ENCODE measurements at places on chromosomes 2 and 18.

- DNase-seq = no peak
Observed at GRCh38 chr2:46000660-46001059, 296.5 kb upstream of the EPAS1 start.

GRCh38 chr18:36711813-36712444, 116.9 kb downstream of the TPGS2 start:
- no peak for DNase-seq

GRCh38 chr2:3283206-3283605, 94.4 kb downstream of the EIPR1 start:
- DNase-seq = no peak

GRCh38 chr2:208939852-208940251, 484.0 kb upstream of the MAP2 start:
- no peak for DNase-seq

GRCh38 chr18:46398625-46399024, 258.4 kb downstream of the LOXHD1 start:
- no peak for DNase-seq

- no peak for DNase-seq
Observed at GRCh38 chr2:120938045-120938771, 202.5 kb downstream of the GLI2 start.

- no peak for DNase-seq
Observed at GRCh38 chr18:3251249-3251962, 3.8 kb downstream of the MYL12A start.

DNA sequence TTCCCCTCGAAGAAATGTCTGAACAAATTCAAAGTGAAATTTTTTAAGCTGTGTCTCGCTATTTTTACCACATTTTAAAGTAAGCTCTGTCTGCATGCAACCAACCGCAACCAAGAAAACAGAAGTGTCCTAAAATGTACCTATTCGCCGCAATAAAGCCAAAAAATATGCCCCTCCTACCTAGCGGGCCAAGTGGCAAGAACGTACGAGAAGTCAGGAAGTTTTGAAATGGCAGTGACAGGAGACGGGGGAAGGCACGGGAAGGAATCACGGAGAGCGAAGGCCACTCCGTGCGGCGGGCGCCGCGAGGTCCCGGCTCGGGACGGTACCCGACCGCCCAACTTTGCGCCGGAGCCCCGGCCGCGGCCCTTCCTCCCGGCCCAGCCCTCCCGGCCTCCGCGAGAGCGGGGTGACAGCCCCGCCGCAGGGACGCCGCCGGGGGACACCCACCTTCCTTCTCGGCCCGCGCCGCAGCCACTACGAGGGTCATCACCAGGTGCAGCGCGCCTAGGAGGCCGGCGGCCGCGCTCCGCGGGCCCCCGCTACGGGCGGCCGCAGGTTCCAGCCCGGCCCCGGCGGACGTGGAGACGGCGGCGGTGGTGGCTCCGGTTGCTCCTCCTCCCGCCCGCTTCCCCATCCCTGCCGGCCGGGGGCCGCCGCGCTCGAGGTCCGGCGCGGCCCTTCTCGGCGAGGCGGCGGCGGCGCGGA, 568 bp downstream of the TMEM131 start:
- DNase-seq = peak; percentile 83

GRCh38 chr2:215718436-215718835, 282.6 kb upstream of the FN1 start:
- DNase-seq = no peak

DNA sequence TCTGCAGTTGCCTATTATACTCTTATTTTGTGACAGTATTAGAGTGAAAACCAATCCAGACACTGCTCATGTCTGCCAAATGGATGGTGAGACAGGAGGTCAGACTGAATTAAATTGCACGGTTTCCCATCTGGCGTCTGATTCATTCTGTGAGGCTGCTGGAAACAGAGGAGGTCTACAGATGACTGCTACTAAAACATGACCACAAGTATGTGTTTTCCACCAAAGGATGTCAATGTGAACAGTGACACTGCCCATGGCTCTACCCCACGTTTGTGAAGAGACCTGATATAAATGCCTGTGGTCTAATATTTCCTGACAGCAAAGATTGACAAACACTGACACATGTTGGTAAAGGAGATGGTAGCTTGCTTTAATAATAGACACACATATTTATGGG, 104.3 kb upstream of the ST6GAL2 start:
- DNase-seq = no peak

DNA sequence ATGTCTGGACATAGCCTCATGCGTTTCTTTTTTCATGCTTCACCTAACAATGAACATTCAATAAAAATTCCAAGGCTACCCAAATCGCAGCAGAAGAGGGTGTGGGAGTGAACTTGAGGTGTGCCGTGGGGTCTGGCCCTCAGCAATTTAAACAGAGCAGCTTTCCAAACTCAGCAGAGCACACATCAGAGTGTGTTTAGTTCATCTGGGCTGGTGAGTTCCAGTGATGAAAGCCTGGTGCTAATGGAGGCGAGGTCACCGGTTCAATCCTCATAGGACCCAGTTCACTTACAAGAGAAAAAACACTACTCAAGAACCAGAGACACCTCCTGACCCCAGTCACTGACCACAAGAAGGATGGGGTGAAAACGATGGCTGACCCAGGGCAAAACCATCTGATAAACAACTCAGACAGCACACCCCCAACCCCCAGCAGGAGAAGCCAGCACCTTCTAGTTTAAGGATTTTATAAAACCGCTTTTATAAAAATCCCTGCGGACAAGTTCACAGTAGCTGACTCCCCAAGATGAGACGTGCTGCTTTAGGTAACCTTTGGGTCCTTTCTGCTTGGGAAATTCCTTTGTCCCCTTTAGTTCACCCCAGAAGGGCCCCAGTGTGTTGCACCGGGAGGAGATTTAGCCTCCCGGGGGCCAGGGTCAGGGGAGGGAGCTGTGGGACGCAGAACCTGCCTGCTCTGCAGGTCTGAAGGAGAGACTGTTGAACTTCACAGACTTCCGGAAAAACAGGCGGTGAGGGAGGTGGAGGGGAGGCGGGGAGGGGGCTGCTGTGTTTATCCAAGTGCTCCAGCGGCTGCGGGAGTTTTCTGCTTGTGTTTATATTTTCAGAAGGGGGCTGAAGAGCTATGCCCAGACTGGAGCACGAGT, 152.7 kb upstream of the SOX11 start:
- DNase-seq = no peak

DNA sequence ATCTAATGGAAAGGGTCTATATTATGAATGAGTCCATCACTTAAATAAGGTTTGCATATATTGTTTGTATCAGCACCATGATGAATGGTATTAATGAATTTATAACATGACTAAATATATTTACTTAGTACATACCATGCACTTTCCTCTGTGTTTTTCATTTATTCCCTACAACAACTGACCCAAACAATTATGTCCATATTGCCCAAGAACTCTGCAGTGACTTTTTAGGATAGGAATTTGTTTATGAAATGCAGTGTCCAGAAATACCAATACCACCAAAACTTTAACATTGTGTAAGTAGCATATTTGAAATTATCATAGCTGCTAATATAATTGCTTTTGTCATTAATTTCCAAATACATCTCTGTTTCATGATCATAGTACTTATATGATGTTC, 119.7 kb downstream of the WDR7 start:
- no peak for DNase-seq

- DNase-seq = no peak
Observed at GRCh38 chr2:12217175-12217574, 470.7 kb downstream of the LPIN1 start.

- no peak for DNase-seq
Observed at GRCh38 chr2:189467593-189467992, 26.3 kb downstream of the WDR75 start.

DNA sequence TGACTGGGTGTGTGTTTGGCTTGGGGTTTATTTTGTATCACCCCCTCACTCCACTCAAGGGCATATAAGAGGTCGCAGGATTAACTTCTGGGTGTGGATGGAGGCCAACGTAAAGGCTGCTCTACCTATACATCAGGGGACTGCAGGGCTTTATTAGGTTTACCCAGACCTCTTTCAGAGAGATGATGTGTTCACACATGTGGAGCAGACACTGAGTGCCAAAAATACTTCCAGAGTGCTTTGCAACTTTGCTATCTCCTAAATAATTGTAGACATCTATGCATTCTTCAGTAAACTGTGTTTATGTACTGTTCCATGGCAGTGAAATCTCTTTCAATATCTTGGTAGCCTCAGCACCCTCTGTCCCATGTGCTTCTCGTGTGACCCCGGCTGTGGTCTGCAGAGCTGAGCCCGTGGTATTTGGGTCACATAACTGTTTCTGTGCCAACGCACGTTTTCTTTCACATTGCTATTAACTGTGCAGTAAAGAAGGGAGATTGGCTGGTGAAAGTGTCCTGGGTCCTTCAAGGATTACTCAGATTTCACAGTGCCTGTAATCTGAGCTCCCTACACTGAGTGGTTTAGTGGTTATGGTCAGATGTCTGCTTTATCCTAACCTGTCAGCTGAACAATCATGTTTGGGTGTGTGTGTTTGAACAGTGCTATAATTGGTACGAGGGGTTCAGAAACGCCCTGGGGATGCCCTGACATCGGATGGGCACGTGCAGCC, 208.1 kb downstream of the VAPA start:
- no peak for DNase-seq

DNA sequence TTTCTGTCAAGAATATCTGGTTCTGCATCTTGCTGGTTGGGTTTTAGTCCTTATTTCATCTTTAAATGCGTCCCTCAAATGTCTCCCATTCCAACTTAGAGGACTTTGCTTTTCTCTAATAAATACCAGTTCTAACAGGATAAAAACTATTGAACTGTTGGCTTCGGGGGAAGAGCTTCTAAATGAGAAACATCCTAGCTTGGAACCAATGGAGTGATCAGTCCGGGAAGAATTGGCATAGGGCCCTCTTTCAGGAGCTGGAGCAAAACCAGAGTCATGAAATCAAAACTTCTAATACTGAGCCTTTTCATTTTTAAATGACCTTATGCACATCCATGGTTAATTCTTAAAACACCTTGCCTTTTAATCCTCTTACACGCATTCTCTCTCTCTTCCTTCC, 401.6 kb upstream of the SMIM21 start:
- no peak for DNase-seq

DNA sequence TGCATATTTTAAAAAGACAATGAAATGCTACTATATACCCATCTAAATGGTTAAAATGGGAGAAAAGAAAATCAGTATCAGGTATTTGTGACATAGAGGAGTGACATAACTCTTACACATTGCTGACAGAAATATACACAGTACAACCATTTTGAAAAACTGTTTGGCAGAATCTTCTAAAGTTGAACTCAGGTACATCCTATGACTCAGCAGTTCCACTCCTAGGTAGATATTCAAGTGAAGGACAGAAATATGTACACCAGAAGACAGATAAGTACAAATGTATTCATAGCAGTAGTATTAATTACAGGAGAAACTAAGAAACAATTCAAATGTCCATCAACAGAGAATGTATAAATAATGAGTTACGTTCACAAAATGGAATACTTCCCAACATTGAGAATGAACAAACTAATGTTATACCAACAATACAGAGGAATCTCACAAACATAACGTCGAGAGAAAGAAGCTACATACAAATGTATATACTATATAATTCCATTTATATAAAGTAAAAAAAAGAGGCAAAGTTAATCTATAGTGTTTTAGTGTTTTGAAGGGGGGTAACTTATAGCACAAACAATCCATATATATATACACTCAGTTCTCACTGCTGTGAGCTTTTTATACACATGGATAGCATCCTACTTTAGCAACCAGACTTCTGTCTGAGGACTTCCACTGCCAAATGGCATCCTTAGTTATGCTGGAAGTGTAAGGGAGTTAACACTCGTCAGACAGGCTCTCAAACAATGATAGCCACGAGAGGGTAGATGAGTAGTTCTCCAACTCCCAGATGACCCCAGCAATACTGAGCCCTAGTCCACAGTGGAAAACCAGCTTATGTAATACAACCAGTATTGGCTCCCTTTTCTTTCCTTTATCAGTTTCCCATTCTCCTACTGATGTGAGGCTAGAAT, 172.5 kb downstream of the NBAS start:
- no peak for DNase-seq

- DNase-seq = no peak
Observed at GRCh38 chr2:53969285-53969967, 1.4 kb downstream of the PSME4 start.

GRCh38 chr18:13265008-13265910, 46.7 kb downstream of the LDLRAD4 start:
- no peak for DNase-seq

- no peak for DNase-seq
Observed at GRCh38 chr2:95698146-95698545, 106.3 kb downstream of the TRIM43 start.

GRCh38 chr2:72130659-72131360, 16.9 kb downstream of the CYP26B1 start:
- DNase-seq = peak; percentile 71

GRCh38 chr2:26534098-26534864, 56.4 kb upstream of the OTOF start:
- DNase-seq = no peak

- DNase-seq = no peak
Observed at GRCh38 chr2:166449439-166449838, 44.6 kb downstream of the SCN7A start.

GRCh38 chr2:22276696-22277095, 1108.3 kb upstream of the KLHL29 start:
- no peak for DNase-seq

- DNase-seq = no peak
Observed at GRCh38 chr2:99374747-99375146, 37.6 kb downstream of the EIF5B start.

- DNase-seq = no peak
Observed at GRCh38 chr2:173959358-173959884, 5.8 kb downstream of the SP3 start.

GRCh38 chr18:42925036-42925435, 190.4 kb downstream of the RIT2 start:
- DNase-seq = no peak

DNA sequence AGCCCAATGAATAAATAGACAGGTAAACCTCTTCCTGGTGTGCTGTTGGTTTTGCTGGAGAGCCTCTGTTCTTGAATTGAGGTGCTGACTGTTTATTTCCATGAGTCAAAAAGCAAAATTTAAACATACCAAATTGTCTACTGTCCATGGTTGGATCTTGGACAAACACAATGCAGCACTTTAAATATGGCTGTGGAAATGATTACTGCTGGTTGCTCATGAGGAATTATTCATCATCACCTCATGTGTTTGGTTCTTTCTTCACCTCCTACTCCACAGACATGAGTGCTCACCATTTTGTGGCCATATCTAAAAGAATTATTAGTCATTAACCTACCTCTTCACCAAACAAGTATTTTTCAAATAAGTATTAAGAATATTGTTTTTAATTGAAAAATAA, 85.3 kb upstream of the GALNT5 start:
- no peak for DNase-seq

GRCh38 chr18:35143622-35144596, 96.9 kb upstream of the ZNF397 start:
- peak; percentile 77 for DNase-seq

GRCh38 chr18:77087393-77088141, 45.0 kb downstream of the MBP start:
- DNase-seq = peak; percentile 73

GRCh38 chr2:2719015-2719414, 387.9 kb upstream of the MYT1L start:
- DNase-seq = peak; percentile 31

- no peak for DNase-seq
Observed at GRCh38 chr18:43159086-43159770, 43.7 kb upstream of the RIT2 start.
